ENCODE measurements at places on chromosomes 3 and 15. TPM values are rescaled to one million over a fixed set of nuclear protein-coding genes. Genes with fewer than 3 reads are reported as not detected.
A peak's percentile ranks its signal among the peaks of the same experiment; 100 is the strongest.

DNA sequence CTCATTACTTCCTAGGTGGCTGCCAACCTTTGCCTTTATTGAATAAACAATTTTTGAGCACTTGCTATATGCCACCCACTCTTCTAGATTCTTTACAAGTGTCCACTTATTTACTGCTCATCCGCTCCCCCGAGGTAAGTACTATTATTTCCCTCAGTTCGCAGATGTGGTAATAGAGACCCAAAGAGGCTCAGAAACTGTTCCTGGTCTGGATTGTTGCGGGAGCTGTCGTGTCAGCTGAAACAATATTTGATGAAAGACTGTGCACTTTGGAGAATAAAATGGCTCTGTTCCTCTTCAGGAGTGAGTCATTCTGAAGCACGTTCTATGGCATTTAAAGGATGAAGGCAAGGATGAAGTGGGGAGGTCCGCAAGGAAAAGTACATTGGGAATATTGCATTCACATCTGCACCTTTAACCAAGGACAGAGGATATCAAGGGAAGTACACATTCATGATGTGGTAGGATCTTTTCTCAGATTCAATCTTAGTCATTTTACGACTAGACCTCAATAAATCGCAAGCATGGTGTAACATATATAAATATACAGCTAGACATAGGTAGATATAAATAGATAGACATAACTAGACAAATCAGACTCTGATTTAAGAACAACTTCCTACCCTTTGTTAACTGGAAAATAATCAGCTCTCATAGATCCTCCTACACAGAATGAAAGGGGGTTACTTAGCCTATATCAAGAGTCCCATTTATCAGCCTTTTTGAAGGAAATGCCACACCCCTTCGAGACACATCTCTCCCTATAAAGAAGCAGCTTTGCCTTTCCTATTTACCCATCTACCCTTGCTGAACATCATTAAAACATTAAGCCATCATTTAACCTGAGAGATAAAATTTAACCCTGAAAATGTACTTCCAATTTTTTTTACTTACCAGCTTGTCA is 70.3 kb downstream of the RORA start:
- DNase-seq: no peak

GRCh38 chr15:100771746-100772145 is 107.9 kb upstream of the ALDH1A3 start:
- DNase-seq: no peak

The RHCG gene
- total RNA-seq: 9.4 TPM

DNA sequence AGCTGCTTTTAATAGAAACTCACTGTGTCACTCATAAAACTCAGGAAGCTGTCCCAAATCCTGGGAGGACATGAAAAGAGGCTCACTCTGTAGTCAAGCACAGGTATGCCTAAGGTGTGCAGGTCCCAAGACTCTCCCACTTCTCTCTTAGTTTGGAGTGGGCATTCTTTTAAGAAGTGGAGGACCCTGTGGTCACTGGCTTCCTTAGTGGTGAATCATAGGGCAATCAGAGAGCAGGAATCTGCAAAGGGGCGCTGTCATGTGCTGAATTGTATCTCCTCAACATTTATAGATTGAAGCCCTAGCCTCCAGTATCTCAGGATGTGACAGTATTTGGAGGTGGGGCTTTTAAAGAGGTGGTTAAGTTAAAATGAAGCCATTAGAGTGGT is 47.2 kb upstream of the ZBTB38 start:
- no peak for DNase-seq

The EXOSC7 gene
- total RNA-seq: 53.7 TPM

DNA sequence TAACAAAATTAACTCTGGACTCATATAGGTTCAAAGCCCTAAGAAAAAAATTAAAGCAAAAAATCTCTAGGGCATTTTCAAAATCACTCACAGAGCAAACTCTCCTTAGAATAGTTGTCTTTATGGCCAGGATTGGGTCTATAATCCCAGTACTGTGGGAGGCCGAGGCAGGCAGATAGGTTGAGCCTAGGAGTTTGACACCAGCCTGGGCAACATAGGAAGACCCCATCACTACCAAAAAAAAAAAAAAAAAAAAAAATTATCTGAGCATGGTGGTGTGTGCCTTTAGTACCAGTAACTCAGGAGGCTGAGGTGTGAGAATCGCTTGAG is 378.1 kb upstream of the TGFBR2 start:
- no peak for DNase-seq

GRCh38 chr3:47825590-47825989 is 22.7 kb downstream of the DHX30 start:
- no peak for DNase-seq

GRCh38 chr3:3196148-3196861 is 16.8 kb upstream of the CRBN start:
- DNase-seq: peak; percentile 45

DNA sequence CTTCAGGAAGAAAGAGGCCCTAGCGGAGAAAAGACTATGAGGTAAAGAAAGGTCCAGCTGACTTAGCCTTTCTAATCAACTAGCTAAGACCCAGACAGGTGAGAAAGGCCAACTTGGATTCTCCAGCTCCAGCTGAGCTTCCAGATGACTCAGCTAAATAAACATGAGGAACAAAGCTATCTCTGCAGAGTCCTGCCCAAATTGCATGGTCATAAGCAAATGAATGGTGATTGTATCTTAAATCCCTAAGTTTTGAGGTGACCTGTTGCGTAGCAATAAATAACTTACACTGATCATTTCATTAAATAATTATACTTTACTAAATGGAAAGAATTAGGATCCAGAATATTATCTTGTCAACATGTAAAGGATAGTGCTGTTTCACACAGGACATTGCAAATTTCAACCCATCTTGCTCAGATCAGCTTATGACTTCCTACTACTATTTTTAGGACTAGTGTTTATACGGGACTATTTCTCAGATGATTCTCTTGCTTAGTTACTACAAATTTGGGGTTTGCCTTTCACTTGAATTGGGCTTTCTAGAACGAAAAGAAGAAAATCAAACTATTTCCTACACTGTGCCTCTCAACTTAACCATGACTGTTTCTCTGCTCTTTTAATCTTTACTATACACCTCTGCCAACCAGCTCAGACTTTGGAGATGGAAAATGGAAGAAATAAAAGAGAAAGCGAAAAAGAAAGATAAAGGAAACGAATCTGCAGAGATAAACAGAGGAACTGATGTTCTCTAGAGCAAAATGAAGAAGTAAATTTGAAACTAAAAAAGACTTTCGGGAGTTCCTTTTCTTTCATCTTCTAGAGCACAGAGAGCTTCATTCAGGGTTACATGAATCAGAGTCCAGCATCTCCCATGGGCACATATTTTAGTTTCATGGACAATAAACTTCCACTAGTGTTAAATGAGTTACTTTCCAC is 6.6 kb upstream of the ADGRG7 start:
- no peak for DNase-seq

The ARL14 gene
- not detected for total RNA-seq

DNA sequence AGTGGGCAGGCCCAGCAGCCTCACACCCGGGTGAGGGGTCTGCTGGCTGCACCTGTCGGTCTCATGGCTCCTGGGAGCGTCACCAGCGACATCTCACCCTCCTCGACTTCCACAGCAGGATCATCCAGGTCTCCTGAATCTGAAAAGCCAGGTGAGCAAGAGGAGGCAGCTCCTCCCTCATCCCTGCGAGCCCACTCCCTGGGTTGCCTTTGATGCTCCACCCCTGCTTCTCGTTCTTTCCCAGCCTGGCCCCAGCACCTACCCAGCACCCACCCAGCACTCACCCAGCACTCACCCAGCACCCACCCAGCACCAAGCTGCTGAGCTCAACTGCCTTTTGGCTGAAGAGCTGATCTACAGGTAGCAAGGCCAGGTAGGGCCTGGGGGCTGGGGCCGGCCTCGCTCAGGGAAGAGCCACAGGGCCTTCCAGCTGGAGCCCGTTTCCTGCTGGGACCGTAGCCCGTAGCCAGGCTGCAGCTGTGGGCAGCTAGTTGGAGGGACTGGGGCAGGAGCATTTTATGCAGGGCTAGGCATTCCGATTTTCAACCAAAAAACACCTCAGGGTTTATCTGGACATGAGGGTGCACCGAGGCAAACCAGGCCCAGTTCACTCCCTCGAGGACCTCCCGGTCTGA is at the start of gene H1-8:
H1-8 (plus strand) TSS at position 20 of the 635 bp plus-strand sequence; CDS start at position 64, 44 bp downstream.
- no peak for DNase-seq

DNA sequence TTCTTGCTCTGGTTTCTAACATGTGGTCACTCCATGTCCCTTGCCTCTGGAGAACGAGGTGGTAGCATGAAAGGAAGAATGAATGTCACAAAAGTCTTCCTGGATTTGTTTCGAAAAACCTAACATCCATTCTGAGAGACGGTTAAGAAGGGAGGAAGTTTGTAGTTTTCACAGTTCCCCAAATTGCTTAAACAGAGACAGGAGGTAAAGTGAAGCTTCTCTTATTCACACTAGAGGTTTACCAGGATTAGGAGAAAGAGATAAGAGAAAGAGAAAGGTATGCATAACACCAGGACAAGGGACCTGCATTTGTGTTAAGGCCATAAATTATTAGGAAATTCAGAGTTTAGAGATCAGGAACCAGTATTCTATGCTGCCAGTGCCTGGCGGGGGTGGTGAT is 228.1 kb downstream of the CPNE4 start:
- no peak for DNase-seq

The P2RY12 gene
- total RNA-seq: not detected

DNA sequence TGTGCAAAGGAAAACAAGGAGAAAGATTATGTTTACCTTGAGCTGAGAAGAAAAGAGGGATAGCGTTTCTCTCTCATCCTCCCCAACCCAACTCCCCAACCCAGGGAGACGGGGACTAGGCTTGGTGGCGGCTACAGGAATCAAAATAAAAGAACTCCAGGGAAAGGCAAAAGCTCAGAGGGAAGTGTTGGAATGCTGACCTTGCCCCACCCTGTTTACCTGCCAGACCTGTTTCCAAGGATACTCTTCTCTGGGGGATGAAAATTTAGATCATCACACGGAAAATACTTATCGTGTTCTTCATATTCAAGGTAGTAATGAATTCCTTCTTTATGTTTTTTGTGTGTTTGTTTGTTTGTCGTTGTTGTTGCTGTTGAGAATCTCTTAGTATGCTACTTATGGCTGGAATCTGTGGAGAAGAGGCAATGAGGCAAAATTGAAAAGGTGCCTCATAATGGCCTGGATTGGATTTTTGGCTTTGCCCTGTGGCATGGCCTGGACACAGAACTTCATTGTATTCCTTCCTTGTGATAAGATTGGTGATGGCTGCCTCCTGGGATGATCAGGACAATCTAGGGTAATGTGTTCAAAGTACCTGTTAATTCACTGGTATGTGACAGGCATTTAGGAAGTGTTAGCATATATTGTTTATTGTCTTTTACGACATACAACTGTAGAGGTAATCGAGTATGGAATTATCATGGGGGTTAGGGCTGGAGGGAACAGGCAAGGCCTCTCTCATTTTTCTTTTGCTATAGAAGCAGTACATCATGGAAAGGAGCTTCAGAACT is 11.1 kb upstream of the TPRG1 start:
- DNase-seq: no peak
